Activated CD4-positive, alpha-beta T cell treated with anti-CD3 and anti-CD28 coated beads, Interleukin-10, Interleukin-2, amounts not matched to agents 100 ng/mL and 50 ng/mL, durations not matched to agents 16 hours and 8 hours (primary cell): ENCODE measurements at places on chromosomes 7 and 10.

DNA sequence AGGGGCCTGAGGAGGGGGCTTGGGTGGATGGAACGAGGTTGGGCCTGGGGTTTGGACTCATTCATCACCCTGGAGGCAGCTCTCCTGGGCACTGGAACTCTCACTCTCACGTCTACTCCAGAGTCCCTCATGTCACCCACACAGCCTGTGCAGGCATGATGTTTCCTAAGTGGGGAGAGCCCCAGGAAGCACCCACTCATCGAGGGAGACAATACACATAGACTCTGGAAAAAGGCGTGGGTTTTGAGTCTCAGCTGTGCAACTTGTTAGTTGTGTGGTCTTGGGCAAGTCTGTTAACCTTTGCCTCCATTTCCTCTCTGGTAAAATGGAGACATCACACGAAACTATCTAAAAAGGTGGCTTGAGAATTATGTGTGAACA, 25.9 kb upstream of the RBM20 start:
- DNase-seq, result peak; percentile 47

- no peak for DNase-seq
Measured at GRCh38 chr10:80739963-80740715, 202.4 kb downstream of the SH2D4B start.

- no peak for DNase-seq
Measured at GRCh38 chr7:425794-426188, 93.9 kb downstream of the PDGFA start.

DNA sequence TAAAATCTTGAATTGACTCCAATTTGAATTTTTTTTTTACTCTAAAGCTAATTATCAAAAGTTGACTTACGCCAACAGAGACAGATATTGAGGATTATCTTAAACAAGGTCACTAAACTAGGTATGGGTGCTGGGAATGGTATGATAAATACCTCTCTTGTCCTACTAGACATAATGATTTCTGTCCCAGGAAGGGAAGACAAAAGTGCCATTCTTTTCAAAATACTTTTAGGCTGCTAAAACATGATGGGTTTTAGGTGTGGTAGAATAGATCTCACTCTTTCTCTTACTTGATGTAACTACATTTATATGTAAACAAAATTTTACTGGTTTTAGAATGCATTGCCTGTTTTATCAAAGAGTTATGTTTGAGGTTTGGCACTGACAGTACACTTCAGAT, 15.1 kb downstream of the TMEM60 start:
- no peak for DNase-seq

- DNase-seq, result no peak
Measured at GRCh38 chr10:49478819-49479218, 60.1 kb downstream of the ERCC6 start.

GRCh38 chr10:96588616-96589419, 2.0 kb upstream of the TM9SF3 start:
- peak; percentile 94 for DNase-seq

DNA sequence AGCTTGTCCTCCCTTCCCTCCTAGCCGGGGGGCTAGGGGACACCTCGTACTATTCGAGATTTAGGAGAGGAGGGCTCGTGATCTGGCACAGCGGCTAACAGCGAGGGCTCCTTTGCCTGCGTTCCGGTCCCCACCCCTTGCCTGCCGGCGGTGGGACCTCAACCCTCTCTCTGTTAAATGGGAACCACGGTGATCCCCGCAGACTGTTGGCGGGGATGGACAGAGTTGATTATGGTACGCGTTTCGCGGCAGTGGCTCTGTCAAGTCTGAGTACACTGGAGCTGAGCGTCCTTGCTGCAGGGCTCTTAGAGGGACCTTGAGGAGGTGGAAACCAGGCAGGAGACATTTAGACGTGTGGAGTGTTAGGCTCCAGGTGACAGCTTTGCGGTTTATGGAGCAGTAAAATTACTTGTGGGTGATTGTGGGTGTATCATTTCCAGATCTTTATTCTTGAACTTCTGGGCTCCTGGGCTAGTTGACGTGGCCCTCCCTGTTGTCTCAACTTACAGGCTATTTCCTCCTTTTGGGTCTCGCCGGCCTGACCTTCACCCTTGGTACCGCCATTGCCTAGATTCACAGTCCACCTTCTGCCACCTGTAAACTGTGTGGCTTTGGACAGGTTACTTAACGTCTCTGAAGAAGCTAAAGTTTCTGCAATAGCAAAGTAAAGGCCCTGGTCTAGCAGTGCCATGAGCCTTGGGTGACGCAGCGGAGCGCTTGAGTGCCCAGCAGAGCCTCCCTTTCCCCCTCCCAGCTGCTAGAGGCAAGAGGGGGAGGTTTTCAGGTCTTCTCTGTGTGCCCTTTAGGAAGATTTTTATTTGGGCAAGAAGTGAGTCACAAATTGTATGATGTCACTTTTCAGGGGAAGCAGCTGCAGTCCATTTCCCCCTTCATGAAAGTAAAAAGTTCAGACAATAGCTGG, 739 bp downstream of the CASP7 start:
- peak; percentile 32 for DNase-seq

- no peak for DNase-seq
Measured at GRCh38 chr7:12573885-12574284, 3.4 kb downstream of the SCIN start.

DNA sequence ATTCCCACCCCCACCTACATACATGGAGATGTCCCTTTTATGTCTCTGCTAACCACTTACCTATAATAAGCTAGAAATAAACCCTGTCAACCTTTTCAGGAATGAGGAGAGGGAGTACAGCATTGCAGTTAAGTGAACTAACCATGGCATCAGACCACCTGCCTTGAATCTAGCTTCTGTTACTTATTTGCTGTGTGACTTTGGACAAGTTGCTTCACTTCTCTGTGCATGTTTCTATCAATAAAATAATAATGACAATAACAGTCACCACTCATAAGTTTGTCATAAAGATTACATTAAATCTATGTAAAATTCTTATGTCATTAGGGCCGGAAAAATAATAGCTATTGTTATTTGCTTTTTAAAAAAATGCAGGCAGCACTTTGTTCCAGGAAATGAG, 881.1 kb upstream of the AUTS2 start:
- no peak for DNase-seq

DNA sequence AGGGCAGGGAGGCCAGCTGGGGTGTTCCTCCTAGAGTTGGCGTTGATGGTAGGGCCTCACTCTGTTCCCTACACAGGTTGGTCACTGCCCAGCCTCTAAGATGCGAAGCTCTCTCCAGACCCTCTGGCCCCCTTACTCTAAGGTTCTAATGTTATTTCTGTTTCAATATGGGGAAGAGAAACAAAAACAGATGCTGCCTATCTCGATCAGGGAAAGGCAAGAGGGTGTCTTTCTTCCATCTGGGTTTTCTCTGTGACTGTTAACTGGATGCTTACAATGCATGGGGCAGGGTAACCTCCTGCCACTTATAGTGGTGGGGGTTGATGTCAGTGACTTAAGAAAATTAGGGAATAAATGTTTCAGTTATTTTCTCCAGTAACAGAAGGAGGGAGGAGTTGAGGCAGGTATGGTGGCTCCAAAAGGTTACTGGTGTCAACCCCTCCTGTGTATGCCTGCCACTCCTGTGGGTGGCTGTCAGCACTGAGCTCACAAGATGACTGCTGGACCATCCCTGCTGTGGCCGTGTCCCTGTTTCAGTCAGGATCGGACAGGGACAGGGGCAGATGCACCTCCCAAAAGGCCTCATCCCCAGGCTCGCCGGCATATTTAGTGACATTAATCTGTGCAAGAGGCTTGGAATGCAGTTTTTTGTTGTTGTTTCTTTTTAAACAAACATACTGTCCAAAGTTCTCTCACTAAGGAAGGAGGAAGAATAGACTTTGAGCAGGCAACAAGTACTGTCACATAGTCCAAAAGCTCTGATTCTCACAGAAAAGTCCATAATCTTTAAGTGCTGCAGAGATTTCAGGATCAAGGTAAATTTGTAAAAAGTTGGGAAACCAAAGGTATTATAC, 39.6 kb upstream of the SYPL1 start:
- DNase-seq, result no peak

GRCh38 chr7:104814126-104814525, 199.9 kb upstream of the KMT2E start:
- DNase-seq, result no peak

DNA sequence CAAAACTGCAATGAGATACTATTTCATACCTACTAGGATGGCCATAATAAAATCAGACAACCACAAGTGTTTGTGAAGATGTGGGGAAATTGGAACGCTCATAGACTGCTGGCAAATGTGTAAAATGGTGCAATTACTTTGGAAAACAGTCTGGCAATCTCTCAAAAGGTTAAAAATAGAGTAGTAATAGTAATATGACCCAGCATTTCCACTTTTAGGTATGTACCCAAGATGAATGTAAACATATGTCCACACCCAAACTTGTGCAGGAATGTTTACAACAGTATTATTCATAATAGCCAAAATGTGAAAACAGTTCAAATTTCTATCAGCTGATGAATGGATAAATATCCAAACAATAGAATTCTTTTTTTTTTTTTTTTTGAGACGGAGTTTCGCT, 731.6 kb upstream of the ANKRD30A start:
- DNase-seq, result no peak

GRCh38 chr7:93910076-93910994, 4.0 kb downstream of the GNGT1 start:
- DNase-seq, result no peak

DNA sequence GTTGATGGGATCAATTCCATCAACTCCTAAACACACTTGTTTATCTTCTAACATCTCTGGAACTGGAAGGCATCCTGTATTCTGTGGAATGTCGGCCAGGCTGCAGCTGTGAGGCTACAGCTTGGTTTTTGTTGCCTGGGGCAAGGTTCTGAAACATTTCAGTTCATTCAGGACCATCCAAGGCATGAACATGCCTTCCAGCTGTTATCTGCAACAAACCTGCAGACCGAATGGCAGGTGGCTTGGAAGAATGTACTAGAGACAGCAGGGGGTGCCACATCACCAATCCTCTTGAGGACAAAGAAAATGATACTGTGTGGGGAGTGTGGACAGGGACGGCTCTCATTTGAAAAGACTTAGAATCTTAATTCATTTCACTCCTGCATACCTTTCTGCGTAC, 12.4 kb downstream of the PAPOLB start:
- DNase-seq, result peak; percentile 26

GRCh38 chr10:88066876-88067275, 203.5 kb downstream of the PTEN start:
- peak; percentile 35 for DNase-seq

DNA sequence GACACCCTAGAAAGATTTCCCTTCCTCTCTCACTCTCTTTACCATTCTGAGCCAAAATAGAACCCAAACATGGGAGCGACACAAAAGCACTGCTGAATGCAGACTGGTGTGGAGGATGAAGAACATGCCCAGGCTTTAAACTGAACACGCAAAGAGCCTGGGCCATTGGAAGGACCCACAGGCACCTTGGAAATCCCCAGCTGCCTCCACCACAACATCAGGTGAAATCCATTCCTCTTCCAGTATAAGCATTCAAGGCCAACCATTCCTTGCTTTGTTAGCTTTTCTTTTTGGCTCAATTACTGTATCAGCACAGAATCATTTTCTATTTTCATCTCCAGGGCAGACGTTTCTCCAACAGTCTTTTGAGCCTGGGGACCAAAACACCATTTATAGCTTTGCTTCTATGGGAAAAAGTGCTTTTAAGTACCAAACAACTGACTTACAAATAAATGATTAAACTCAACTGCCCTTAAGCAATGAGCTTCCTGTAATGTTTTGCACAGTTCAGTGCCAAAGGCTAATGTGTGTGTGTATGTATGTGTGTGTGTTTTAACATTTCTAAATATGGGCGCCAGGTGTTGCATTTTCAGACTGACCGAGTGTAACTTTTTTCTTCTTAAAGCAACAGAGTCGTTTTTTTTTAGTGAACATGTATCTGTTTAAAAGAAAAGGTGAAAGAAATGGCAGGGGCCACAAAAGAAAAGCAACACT, 16.2 kb upstream of the BLNK start:
- DNase-seq, result no peak

DNA sequence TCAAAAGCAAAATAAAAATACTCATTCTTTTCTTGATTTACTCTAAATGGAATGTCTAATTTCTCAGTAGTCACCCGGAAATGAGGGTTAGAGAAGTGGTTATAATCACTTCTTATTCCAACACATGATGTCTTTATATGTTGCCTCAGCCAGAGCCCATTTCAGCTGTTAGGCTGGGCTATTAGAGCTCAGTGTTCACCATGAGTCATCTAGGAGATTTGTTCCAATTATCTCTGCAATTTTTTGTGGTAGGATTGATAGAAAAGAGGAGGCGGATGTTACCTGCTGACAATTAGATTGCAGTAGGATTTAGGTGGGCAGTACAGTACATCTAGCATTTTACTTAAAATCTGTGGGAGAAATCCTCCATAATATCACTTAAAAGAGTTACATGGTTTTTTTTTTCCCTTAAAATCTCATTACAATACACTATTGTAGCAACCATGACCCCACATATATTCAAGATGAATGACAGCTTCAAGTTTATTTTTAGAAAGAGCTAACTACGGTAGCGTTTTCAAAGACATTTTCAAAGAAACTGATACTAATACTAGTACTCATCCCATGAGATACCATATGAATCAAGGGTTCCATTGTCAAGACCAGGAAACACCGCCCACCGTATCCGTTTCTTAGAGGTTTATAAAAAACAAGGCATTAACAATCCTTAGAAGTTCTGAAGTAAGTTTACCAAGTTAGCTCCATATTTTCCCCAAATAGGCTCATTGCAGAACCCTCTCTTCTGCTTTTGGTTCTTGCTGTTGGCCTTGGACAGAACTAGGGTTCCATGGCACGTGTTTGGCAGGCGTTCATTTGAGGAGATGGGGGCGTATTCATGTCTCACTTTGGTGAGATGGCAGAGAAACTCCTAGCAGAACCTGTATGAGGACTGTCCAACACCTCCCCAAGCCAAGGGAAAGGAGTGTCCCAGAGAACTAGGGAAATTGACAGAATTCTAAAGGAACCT, 10.4 kb downstream of the CPA2 start:
- peak; percentile 48 for DNase-seq

- no peak for DNase-seq
Measured at GRCh38 chr10:23474626-23475025, 35.8 kb downstream of the OTUD1 start.

DNA sequence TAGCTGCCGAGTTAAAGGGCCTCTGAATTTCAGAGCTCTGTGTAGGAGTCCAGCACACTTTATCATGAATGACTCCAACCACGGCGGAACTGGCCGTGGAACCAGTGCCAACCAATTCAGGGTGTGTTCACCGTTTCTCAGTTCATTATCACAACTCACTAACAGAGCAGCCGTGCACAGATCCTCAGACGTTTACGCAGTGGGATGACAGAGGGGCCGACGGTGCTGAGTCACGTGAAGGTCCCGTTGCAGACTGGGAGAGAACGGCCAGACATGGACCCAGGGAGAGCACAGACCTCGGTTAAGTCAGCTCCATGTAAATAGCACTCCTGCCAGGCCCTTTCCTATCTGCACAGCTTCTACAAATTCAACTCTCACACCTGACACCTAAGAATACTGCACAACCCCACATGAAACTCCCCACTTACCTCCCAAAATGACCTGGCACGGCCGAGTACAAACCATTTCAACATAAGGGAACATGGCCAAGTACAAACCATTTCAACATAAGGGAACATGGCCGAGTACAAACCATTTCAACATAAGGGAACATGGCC, 95.5 kb downstream of the DIP2C start:
- no peak for DNase-seq
